ENCODE measurements at places on chromosomes 12 and 14. TPM values are rescaled to one million over a fixed set of nuclear protein-coding genes. Genes with fewer than 3 reads are reported as not detected.
A peak's percentile ranks its signal among the peaks of the same experiment; 100 is the strongest.

DNA sequence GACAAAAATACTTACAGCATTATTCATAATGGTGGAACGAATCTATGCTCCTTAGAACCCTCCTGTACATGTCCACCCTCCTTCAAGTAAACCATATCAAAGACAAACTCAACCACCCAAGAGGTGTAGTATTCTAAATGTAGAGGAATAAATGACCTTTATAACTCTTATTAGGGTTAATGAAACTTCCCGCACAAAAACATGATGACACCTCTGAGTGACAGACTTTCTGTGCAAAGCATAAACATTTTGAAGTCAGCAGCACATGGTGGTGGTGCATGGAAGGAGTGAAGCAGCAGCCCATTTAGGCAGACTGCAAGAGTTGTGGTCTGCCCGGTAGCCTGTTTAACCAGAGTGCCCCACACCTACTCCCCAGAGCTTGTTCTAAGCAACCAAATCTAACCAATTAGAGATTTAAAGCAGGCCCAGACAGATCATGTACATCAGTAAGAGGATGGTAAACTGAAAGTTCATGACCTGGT is 615 bp upstream of the ASB8 start:
- peak overlapping the region; percentile 86 for H3K27ac ChIP-seq
- no peak for DNase-seq
- peaks cover 8% of the 10 kb centered on the region for H3K36me3 ChIP-seq
- H3K27me3 ChIP-seq: no peaks in the 10 kb centered on the region
- peaks cover 21% of the 10 kb centered on the region for H3K4me1 ChIP-seq
- peak overlapping the region; percentile 94 for H3K4me3 ChIP-seq

- H3K4me1 ChIP-seq: peaks cover 93% of the 10 kb centered on the region
- peak overlapping the region; percentile 28 for H3K4me3 ChIP-seq
- no peaks in the 10 kb centered on the region for H3K27me3 ChIP-seq
- DNase-seq: no peak
- peak overlapping the region; percentile 95 for H3K27ac ChIP-seq
These were observed 11.0 kb downstream of the ASB2 start for GRCh38 chr14:93965287-93965821.

Gene RNFT2
- total RNA-seq: 11.8 TPM

Gene MAP1LC3B2
- 0.49 TPM for total RNA-seq

GRCh38 chr14:56992332-56992820 is 182.1 kb upstream of the OTX2 start:
- no peaks in the 10 kb centered on the region for H3K36me3 ChIP-seq
- no peak overlapping the region for H3K4me3 ChIP-seq
- no peaks in the 10 kb centered on the region for H3K27me3 ChIP-seq
- H3K4me1 ChIP-seq: no peaks in the 10 kb centered on the region
- no peak overlapping the region for H3K27ac ChIP-seq
- DNase-seq: no peak

DNA sequence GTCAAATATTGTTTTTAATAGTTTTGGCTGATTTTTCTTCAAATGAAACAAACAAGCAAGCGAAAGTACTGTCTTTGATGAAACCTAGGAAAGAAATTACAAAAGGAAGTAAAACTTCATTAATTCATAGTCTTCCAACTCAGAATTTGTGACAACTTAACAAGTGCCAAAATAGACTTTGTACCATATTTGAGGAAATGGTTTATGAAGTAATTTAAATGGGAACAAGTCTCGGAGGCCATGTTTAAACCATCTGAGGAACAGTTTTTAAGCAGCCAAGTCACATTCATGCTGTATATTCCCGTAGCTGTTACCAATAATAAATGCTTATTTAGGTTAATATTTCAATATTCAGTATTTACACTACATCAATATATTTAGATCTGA is 745 bp upstream of the ARHGDIB start:
- H3K36me3 ChIP-seq: peaks cover 21% of the 10 kb centered on the region
- peak overlapping the region; percentile 97 for H3K4me3 ChIP-seq
- peaks cover 55% of the 10 kb centered on the region for H3K4me1 ChIP-seq
- no peak for DNase-seq

DNA sequence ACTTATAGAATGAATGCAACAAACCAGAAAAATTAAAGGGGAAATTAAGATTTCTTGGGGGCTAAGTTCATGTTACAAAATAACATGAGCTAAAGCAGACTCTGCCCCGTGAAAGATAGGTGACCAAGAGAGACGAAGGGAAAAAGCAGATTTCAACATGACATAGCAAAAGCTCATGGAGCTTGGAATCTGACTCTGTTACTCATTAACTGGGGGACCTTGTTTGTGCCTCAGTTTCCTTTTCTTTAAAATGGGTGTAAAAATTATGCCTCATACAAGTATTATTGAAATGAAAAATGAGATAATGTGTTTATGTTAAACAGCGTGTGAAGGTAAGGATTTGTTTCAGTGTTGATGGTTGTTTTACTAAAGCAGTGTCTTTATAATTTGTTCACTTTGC is 11.5 kb downstream of the BICDL1 start:
- H3K27ac ChIP-seq: no peak overlapping the region
- H3K4me1 ChIP-seq: peaks cover 40% of the 10 kb centered on the region
- H3K36me3 ChIP-seq: peaks cover 61% of the 10 kb centered on the region
- H3K4me3 ChIP-seq: no peak overlapping the region
- no peak for DNase-seq
- no peaks in the 10 kb centered on the region for H3K27me3 ChIP-seq

GRCh38 chr14:81070511-81070910 is 115.1 kb downstream of the TSHR start:
- no peaks in the 10 kb centered on the region for H3K4me1 ChIP-seq
- no peak overlapping the region for H3K4me3 ChIP-seq
- DNase-seq: no peak

GRCh38 chr12:130128790-130129735 is 33.2 kb upstream of the FZD10 start:
- no peak overlapping the region for H3K27ac ChIP-seq
- H3K36me3 ChIP-seq: no peaks in the 10 kb centered on the region
- H3K27me3 ChIP-seq: peaks cover 3% of the 10 kb centered on the region
- no peak for DNase-seq
- H3K4me1 ChIP-seq: no peaks in the 10 kb centered on the region

Gene ARHGEF25
- 1.5 TPM for total RNA-seq

GRCh38 chr12:5083955-5084849 is 40.5 kb downstream of the KCNA5 start:
- no peaks in the 10 kb centered on the region for H3K36me3 ChIP-seq
- DNase-seq: no peak
- H3K4me3 ChIP-seq: no peak overlapping the region
- no peak overlapping the region for H3K27ac ChIP-seq
- H3K4me1 ChIP-seq: no peaks in the 10 kb centered on the region
- H3K27me3 ChIP-seq: peaks cover 5% of the 10 kb centered on the region

DNA sequence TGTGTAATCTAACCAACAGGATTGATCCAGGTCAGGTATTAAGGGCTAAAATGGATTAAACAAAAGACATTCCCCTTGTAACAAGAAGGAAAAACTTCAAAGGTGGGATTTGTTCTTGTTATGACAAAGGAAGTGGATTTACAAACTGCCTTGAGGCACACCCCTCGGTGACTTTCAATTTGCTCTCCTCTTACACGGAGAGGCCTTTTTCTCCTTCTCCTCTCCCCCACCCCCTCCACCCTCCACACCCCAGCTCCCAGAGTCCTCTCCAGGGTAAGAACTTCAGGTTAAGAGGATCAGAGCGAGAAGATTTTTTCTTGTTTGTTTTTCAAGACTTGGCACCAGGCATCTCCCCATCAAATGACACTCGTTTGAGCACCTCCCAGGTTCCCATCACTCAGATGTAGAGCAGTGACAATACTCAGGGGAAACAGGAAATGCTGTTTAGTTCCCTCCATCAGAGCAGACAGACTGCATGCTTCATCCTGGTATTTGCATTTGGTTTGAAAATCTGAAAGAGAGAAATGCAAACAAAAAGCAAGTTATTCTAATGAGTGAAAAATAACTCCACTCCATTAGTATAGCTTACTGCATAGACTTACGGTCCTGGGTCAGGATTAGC is 77.6 kb upstream of the TMEM260 start:
- DNase-seq: no peak
- H3K27me3 ChIP-seq: peaks cover 11% of the 10 kb centered on the region
- no peak overlapping the region for H3K27ac ChIP-seq
- no peak overlapping the region for H3K4me3 ChIP-seq
- no peaks in the 10 kb centered on the region for H3K36me3 ChIP-seq

DNA sequence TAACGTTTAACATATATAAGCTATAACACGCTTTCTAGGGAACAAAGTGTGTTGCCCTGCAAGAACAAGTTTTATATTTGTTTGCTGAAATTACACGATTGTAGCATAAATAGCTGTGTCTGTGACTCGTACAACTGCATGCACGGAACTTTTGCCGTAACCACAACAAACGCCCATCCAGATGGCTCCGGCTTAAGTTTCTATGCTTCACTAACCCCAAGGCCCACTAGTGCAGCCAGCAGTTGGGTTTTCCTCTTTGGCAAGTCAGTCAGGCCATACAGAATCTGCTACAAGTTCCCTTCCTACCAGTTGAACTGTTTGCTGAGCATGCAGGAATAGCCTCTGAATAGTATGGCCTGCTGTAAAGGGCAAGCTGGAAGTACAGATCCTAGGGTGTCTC is 12.1 kb downstream of the CSRP2 start:
- no peak for DNase-seq
- no peaks in the 10 kb centered on the region for H3K36me3 ChIP-seq
- no peak overlapping the region for H3K4me3 ChIP-seq
- no peaks in the 10 kb centered on the region for H3K4me1 ChIP-seq
- peaks cover 2% of the 10 kb centered on the region for H3K27me3 ChIP-seq

- DNase-seq: no peak
- peak overlapping the region; percentile 55 for H3K4me3 ChIP-seq
- H3K27ac ChIP-seq: peak overlapping the region; percentile 98
- H3K27me3 ChIP-seq: no peaks in the 10 kb centered on the region
- H3K36me3 ChIP-seq: peaks cover 77% of the 10 kb centered on the region
These were observed 36.2 kb downstream of the VDR start for GRCh38 chr12:47868552-47869031.

- DNase-seq: no peak
- no peak overlapping the region for H3K4me3 ChIP-seq
- H3K36me3 ChIP-seq: no peaks in the 10 kb centered on the region
- no peaks in the 10 kb centered on the region for H3K27me3 ChIP-seq
- peak overlapping the region; percentile 24 for H3K27ac ChIP-seq
These were observed 45.6 kb upstream of the MIS18BP1 start for GRCh38 chr14:45298423-45299117.

DNA sequence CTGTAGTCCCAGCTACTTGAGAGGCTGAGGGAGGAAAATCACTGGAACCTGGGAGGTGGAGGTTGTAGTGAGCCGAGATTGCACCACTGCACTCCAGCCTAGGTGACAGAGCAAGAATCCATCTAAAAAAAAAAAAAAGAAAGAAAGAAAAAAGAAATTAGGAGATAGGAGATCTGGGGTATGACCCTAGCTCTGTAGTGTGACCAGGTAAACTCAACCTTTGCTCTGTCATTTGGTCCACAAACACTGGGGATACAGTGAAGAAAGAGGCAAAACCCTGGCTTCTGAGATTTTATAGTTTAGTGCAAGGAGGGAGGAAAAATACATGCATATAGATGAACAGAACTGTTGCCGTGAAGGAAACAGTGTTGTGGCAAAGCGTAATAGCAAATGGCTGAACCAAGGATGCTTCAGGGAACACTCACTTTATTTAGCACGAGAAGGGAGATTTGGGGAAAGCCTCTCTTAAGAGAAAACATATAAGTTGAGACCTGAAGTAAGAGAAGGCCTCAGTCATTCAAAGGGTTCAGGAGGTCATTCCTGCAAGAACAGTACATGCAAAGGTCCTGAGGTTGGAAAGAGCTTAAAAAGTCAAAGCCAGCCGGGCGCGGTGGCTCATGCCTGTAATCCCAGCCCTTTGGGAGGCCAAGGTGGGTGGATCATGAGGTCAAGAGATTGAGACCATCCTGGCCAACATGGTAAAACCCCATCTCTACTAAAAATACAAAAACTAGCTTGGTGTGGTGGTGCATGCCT is 29.6 kb upstream of the ATXN2 start:
- H3K36me3 ChIP-seq: no peaks in the 10 kb centered on the region
- no peaks in the 10 kb centered on the region for H3K27me3 ChIP-seq
- DNase-seq: no peak
- no peak overlapping the region for H3K4me3 ChIP-seq
- H3K4me1 ChIP-seq: no peaks in the 10 kb centered on the region

DNA sequence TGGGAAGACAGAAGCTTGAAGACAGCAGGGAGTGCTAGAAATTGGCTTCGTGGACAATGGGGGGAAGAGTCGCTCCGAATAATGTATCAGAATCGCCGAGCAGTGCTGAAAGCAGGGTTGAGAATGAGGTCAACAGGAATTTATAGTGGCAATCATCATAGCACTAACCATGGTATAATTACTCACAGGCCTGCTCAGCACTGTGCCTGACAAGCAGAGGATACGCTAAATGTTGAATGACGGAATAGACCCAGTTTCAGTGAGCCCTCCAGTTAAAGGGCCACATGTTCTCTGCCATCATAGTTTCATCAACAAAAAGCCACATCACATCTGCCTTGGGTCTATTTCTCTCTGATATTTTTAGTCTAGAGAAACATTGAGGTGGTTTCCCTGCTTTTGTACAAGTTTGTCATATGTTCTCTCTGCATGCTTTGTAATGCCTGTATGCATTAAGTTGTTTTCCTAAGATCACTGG is 130.3 kb upstream of the EGLN3 start:
- H3K4me3 ChIP-seq: no peak overlapping the region
- H3K27me3 ChIP-seq: peaks cover 6% of the 10 kb centered on the region
- no peak for DNase-seq

DNA sequence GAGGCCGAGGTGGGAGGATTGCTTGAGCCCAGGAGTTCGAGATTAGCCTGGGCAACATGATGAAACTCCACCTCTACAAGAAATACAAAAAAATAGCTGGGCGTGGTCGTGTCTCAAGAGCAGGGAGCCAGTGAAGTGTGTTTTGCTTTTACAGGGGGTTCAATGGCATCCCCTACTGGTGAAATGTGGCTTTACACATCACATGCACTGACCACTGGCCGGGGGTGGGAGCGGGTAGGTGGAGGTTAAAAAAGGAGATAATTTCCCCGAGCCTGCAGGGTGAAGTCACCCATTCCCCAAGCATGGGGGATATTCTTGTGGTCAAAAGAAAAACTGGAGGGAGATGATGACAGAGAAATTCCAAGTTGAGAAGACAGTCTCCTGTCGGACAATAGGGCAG is 63.6 kb upstream of the PWP1 start:
- DNase-seq: no peak
- peaks cover 13% of the 10 kb centered on the region for H3K36me3 ChIP-seq
- no peak overlapping the region for H3K4me3 ChIP-seq
- H3K4me1 ChIP-seq: no peaks in the 10 kb centered on the region
- H3K27ac ChIP-seq: no peak overlapping the region

Gene FGD6
- total RNA-seq: 0.86 TPM

- peaks cover 56% of the 10 kb centered on the region for H3K36me3 ChIP-seq
- no peaks in the 10 kb centered on the region for H3K27me3 ChIP-seq
- peaks cover 21% of the 10 kb centered on the region for H3K4me1 ChIP-seq
- no peak overlapping the region for H3K4me3 ChIP-seq
- DNase-seq: no peak
These were observed 34.0 kb upstream of the TPH2 start for GRCh38 chr12:71904629-71905028.

- DNase-seq: no peak
- H3K4me3 ChIP-seq: no peak overlapping the region
- no peaks in the 10 kb centered on the region for H3K27me3 ChIP-seq
- H3K4me1 ChIP-seq: no peaks in the 10 kb centered on the region
- H3K36me3 ChIP-seq: no peaks in the 10 kb centered on the region
- no peak overlapping the region for H3K27ac ChIP-seq
These were observed 975.9 kb downstream of the FLRT2 start for GRCh38 chr14:86505808-86506207.

Gene NAV3
- not detected for total RNA-seq

Gene AKAP5
- total RNA-seq: 1.1 TPM

All from activated T-helper 1 cell treated with anti-CD3 and anti-CD28 coated beads, Interleukin-12 subunit alpha, Interleukin-12 subunit beta, Interleukin-2, Interleukin-4 antibody, amounts not matched to agents 30 ng/mL and 10 ng/mL and 1 ng/mL, durations not matched to agents 14 hours and 24 hours and 36 hours (primary cell).